ENCODE measurements at places on chromosomes 5 and 9.

DNA sequence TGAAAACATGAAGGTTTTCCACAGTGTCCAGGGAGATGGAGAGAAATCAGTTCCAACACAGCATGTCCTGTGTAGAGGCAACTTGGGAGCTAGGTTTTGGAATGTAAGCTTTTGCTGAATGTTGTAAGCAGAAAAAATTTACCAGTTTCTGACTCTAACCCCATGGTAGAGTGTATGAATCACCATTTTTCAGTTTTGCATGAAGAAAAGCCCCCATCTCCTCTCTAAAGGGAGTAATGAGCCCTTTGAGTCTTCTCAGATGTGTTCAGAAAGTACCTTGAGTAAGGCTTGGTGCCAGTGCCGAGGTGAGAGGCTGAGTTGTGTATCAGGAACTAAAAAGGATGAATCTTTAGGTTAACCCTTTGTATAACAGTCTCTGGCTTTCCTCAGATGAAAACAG lies 96.2 kb downstream of the ADRB2 start:
- no peak for DNase-seq

DNA sequence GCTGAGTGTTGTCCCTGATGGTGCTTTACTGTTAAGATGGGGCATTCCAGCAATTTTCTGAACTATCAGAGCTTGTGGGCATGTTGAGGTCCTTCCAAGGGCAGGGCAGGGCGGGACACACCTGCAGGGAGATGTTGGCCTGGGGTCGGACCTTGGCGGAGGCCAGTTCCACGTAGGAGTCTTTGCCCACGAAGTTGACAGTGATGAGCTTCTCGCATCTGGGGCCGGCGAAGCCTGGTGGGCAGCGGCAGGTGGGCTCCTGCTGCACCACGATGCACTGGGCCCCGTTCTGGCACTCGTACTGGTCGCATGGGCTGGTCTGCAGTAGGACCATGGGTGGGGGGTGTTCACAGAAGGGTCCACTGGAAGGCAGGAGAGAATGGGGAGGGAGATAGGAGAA lies 106.4 kb upstream of the PANK3 start:
- DNase-seq: no peak

- DNase-seq: no peak
These were observed 41.7 kb downstream of the SMIM15 start for GRCh38 chr5:61120534-61120933.

- DNase-seq: no peak
These were observed 101.1 kb downstream of the APBA1 start for GRCh38 chr9:69571032-69571431.

DNA sequence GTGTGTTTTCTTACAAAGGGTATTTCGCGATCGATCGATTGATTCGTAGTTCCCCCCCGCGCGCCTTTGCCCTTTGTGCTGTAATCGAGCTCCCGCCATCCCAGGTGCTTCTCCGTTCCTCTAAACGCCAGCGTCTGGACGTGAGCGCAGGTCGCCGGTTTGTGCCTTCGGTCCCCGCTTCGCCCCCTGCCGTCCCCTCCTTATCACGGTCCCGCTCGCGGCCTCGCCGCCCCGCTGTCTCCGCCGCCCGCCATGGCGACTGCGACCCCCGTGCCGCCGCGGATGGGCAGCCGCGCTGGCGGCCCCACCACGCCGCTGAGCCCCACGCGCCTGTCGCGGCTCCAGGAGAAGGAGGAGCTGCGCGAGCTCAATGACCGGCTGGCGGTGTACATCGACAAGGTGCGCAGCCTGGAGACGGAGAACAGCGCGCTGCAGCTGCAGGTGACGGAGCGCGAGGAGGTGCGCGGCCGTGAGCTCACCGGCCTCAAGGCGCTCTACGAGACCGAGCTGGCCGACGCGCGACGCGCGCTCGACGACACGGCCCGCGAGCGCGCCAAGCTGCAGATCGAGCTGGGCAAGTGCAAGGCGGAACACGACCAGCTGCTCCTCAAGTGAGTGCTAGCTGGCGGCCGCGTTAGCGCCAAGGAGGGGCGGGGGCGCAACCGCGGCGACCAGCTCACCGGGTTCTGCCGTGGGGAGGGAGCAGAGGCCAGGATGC lies 480 bp downstream of the LMNB1 start:
- DNase-seq: no peak

- DNase-seq: no peak
These were observed 150.4 kb downstream of the GABRB2 start for GRCh38 chr5:161396171-161396570.

DNA sequence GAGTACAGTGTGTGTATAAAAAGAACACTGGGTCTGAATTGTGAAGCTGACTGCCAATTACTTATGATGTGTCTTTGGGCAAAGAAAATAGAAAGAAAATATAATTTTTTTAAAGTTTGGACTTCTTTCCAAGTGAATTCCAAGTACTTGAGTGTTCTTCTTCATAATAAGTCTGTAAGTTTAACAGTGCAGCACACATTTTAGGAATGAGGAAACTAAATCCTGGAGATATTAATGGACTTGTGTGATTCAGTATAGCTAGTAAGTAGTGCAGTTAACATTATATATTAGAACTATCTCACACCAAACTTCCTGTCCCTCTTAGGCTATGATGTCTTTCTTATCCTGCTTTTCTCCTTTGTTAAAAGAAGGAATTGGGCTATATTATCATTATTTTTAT lies 1953.8 kb downstream of the MAT2B start:
- DNase-seq: no peak

DNA sequence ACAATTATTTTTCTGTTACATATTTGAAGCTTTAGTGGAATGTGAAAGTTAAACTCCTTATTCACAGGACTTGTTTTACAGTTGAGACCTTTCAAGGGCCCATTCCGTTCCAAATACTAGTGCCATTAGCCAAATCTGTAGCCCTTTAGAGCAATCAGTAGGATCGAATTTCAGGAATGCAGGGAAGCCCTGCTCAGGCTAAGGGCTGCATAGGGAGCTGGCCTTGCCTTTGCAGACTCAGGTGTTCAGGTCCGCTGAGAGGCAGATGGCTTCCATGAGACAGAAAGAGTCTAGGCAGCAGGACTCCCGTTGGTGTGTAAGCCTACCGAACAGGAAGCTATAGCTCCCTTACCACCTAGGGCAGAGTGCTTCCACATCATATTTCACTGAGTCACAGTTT lies 150.1 kb upstream of the SLC27A6 start:
- DNase-seq: no peak

Measured in D721Med (cell line).